Right kidney (tissue), 9 donors: ENCODE measurements at places on chromosomes 5 and 9.

DNA sequence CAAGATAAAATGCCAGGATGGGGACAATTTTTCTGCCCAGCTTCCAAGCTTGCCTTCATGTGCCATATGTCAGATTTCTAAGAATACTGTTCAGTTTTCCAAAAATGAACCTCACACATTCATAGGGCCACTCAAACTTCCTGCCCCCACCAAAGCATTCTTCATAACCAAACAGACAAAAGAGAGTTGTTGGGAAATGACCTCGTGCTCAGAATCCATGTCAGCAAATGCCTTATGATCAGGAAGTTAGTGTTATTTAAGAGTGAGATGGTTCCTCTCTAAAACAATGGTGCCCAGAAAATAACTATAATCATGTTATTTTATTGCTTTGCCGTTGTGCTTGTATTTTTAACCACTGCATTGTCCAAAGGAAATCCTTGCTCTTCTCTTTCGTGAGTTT lies 208.2 kb downstream of the ZNF608 start:
- DNase-seq: no peak

- no peak for DNase-seq
These were observed 294.8 kb downstream of the PRELID2 start for GRCh38 chr5:145540375-145540774.

- DNase-seq: no peak
These were observed 424.0 kb upstream of the RGMB start for GRCh38 chr5:98349251-98349989.

GRCh38 chr5:102975457-102976182 lies 144.3 kb downstream of the GIN1 start:
- no peak for DNase-seq

- DNase-seq: no peak
These were observed 17.3 kb upstream of the MSX2 start for GRCh38 chr5:174706997-174707572.

GRCh38 chr9:123356851-123357742 lies 1.1 kb downstream of the CRB2 start:
- no peak for DNase-seq

- no peak for DNase-seq
These were observed 56.7 kb downstream of the TLE1 start for GRCh38 chr9:81632599-81632998.

- no peak for DNase-seq
These were observed 22.5 kb upstream of the RAD23B start for GRCh38 chr9:107260437-107261081.
